Astrocyte (in vitro differentiated cells and primary cell): ENCODE measurements at places on chromosomes 5 and 9. TPM values are rescaled to one million over a fixed set of nuclear protein-coding genes. Genes with fewer than 3 reads are reported as not detected.

Gene TTC23L
- 0.16 and 1.2 TPM in 2 replicates for total RNA-seq

Gene AQP7
- 0.65 and 1.9 TPM in 2 replicates for total RNA-seq

Gene FRMD3
- 0.29 and 0.39 TPM in 2 replicates for total RNA-seq

Gene C5
- total RNA-seq: 0.41 and 1.1 TPM in 2 replicates

Gene OTP
- 0.16 and 0.17 TPM in 2 replicates for total RNA-seq

Gene FAM163B
- total RNA-seq: not detected in 2 replicates

Gene EQTN
- total RNA-seq: not detected in 2 replicates

Gene SV2C
- 0.05 TPM in 2 replicates for total RNA-seq

Gene IRF1
- 39.7 and 42.5 TPM in 2 replicates for total RNA-seq

Gene BHMT
- not detected in 2 replicates for total RNA-seq

Gene RLN2
- 0.52 and 0.55 TPM in 2 replicates for total RNA-seq

Gene EXOSC2
- total RNA-seq: 21.0 and 28.1 TPM in 2 replicates

Gene C1QTNF3
- 0.58 and 0.95 TPM in 2 replicates for total RNA-seq

Gene GLRA1
- total RNA-seq: not detected in 2 replicates

Gene PCSK1
- total RNA-seq: 0.18 and 0.48 TPM in 2 replicates

Gene GPR21
- 0.67 and 1.6 TPM in 2 replicates for total RNA-seq

Gene PAEP
- total RNA-seq: 0.39 TPM in 1 of 2 replicates, not detected in the other

Gene HTR4
- not detected in 2 replicates for total RNA-seq

Gene FOXD4L3
- total RNA-seq: not detected in 2 replicates

Gene TUSC1
- total RNA-seq: 1.9 and 2.7 TPM in 2 replicates

Gene LRRTM2
- 0.54 and 0.70 TPM in 2 replicates for total RNA-seq

Gene UBAP1
- 52.0 and 60.8 TPM in 2 replicates for total RNA-seq

Gene TMEM203
- 28.7 and 30.9 TPM in 2 replicates for total RNA-seq
